ENCODE measurements at places on chromosomes 6 and 20.

DNA sequence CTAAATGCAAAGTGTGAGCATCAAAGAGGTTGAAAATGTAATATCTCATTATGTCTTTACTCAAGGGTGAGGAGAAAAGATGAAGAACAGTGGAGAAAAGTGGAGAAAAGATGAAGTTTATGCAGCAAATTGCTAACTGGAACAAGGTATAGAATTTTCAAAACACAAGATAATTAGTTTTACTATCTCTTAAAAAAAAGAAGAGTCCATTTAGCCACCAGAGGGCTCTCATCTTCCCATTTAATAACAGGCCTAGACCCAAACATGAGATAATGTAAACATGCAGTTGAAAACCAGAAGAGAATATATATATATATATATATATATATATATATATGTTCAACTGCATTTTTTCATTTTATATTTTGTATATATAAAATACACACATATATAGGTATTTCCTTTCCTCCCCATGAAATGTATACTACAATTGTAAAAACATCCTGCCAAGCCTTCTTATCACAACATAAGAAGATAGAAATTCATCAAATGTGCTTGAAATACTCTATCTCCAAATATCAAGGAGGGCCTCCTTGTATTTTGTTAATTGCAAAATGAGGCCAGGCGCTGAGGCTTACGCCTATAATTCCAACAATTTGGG, 78.4 kb downstream of the ADTRP start:
- no peak for DNase-seq

DNA sequence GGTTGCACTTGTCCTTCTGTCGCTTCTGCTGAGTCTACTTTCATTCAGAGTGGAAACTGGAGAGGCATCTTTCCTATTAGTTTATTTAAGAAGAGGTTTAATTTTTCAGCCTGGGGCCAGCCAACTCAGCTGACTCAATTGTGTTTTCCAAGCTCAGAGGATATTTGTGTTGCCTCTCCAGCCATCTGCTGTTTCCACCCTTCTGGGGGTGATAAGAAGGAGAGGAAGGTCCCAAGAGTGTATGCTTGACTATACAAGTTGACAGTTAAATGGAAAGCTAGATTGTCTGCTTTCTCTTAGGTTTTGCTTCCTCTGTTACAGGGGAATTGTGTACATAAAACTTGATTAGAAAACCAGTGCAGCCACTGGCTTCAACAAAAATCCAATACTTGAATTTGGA, 3.0 kb downstream of the PSMF1 start:
- DNase-seq = no peak

DNA sequence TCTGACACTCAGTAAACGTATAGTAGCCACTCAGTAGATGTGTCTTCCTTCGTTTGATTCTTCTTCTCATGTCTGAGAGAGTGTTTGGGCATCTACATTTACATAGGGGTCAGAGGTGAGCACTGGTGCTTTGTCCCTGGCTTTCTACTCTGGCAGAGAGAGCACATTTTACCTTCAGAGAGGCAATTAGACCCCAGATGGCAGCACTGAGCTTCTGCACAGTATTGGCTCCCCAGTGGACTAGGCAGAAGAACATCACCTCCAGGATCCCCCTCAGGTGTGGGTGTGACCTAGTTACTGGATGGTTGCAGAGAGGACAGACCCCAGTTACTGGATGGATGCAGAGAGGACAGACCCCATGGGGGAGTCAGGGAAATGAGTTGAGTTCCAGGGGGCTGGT, 327.2 kb downstream of the DHX35 start:
- no peak for DNase-seq

GRCh38 chr6:48197941-48198340, 86.9 kb upstream of the PTCHD4 start:
- no peak for DNase-seq

DNA sequence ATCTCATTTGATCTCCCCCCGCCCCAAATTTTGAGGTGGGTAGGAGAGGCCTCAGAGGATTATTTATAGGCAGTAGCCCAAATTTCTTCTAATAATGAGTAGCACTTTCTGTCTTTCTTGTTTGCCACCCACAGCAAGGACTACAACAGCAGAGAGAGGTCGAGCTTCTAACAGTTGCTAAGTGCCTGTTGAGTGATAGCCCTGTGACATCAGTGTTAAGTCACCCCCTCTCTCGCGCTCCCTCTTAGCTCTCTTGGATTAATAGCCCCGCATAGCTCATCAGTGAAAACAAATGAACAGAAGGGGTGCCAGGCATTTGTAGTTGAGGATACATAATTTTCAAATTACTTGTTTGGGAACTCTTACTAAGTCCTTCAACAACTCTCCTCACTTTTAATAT, 3.5 kb downstream of the ANKRD60 start:
- no peak for DNase-seq

- DNase-seq = no peak
These were observed 48.2 kb downstream of the TOP1 start for GRCh38 chr20:41076776-41077175.

- DNase-seq = no peak
These were observed 11.7 kb downstream of the ULBP1 start for GRCh38 chr6:149975400-149975799.

DNA sequence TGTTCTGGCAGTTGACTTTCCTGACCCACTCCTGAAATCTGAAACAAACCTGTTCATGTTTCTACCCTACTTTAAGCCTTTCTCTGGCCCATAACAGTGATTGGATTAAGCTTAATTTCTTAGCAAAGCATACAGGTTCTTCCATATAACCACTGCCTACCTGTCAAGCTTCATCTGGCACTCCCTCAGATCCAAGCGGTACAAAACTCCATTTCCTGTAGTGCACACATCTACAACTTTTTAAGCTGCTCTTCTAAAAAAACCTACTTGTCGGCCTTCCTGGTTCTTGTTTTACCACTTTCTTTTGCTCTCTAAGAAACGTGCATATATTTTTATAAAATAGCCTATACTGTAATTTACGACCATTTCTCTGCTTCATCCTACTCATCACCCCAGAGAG, 916 bp upstream of the PPP1R11 start:
- DNase-seq = no peak

DNA sequence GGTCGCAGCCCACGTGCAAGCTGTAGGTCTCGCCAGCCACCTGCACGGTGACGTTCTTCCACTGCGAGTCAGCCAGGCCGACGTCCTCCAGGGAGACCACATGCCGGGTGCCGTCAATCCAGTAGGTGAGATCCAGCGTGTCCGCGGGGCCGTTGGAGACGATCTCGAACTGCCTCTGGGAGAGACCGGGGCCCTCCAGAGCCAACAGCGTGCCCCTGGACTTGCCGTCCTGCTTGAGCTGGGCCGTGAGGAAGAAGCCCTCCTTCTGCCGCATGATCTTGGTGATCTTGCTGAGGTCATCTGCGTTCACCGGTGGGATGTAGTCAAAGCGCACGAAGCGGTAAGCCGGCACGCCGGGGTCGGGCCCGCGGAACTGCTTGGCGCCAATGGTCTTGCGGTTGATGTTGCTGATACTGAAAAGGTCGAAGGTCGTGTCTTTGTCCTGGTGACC, 5.1 kb downstream of the THBS2 start:
- no peak for DNase-seq

DNA sequence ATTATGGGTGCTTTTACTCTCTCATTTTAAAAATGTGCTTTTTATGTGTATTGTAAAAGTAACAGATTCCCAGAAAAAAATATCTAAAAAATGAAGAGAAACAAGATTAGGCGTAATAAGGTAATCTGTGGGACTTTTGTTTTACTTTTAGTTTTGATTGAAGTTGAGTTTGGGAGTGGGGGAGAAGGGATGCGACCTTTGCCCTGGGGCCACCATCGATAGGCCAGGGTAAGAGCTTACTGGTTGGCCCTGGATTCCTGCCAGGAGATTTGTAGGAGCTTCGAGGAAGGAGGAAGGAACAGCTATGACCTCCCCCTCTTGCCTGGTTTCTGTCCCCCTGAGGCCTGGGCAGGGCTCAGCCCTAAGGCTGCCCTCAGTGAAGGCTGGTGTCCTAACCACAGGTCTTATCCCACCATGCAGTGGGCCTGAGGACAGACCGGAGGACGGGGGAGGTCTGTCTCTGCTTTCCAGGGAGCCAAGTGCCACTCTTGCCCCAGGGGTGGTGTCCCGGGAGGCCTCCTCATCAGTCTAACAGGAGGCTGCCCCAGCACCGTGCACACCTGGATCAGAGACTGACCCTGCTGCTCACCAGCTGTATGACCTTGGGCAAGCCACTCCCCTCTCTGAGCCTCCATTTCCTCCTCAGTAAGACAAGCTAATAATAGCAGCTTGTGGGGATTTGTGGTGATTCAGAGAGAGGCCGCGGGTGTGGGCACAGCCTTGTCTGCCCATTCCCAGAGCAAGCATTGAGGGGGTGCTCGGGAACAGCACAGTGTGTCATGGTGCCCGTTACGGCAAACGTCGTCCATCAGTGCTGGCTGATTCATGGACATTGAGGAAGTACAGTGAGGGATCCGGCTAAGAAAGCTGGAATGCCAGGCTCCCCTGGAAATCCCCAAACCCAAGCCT, 21.2 kb downstream of the TGM2 start:
- DNase-seq = no peak

DNA sequence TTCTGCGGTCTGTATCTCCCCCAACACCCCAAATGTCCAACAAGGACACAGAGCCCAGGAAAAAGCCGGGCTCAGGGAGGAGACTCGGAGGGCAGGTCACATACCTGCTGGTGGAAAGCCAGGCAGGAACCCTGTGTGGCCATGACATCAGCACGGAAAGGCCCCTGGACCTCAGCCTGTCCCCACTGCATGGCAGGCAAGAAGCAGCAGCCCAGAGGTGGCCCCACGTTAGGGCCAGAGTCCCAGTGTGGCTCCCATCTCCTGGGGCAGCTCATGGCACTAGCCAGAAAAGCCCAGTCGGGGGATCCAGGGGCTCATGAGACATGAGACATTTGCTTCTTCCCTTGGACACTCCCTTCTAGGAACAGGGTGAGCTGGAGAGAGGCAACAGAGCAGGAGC, 258.7 kb downstream of the DLL1 start:
- DNase-seq = no peak

GRCh38 chr6:13548500-13549210, 25.7 kb upstream of the SIRT5 start:
- DNase-seq = no peak

GRCh38 chr6:88629838-88630494, 333.5 kb downstream of the RNGTT start:
- peak; percentile 84 for DNase-seq

DNA sequence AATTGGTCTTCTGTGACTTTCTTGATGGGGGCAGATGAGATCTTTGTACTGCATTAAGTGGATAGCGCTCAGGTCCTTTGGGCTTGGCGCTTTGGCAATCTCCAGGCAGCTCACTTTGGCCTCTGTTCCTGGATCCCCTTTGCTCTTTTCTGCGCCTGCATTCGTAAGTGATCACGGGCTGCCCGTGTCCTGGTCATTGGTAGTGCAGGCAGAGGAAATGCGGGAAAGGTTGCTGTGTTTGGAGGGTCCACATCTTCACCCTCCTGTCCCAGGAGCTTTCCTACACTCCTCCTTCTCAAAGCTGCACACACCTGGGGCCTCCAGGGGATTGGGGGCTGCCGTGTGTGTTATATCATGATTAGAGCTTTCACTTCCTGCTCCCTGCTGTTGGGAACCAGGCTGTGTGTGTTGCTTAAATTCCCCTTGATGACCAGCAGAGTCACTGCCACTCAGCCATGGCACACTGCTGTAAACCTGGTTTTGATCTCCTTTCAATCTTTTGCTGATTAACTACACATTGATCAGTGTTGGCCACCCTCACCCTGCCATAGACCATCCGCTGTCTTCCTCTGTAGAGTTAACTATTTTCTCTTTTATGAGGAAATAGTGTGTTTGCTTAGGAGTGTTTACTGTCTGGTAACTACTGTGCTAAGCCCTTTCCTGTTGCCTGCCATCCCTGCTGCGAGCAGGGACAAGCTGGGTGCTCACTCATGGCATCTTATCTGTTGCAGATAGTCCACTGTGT, 13.0 kb upstream of the SNHG17 start:
- DNase-seq = no peak
